ENCODE measurements at places on chromosomes 1 and 21. TPM values are rescaled to one million over a fixed set of nuclear protein-coding genes. Genes with fewer than 3 reads are reported as not detected.

DNA sequence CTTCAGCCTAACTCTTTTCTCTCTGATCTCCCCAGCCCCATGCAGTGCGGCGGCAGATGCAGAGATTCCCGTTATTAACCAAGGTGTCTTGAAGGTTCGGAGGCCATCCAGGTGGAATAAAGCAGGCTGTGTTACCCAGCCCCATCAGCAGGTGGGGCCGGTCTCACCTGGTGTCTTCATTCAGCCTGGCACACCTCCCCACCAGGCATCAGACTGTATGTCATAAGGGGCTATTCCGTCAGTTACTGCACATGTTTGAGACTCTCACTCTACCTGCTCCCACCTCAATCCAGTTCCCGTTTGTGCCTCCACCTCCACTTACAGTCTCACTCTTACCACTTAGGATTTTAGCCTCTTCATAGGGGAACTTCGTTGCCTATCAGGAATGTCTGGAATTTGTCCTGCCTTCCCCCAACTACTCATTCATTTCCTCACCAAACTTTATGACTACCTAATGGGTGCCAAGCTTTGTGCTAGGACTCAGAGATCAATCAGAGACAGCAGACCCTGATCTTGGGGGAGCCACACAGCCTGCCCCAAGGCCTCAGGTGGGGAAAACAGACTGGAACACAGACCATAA lies 170.2 kb downstream of the PLPP3 start:
- H3K36me3 ChIP-seq = no peaks in the 10 kb centered on the region
- no peak overlapping the region for H3K27ac ChIP-seq
- H3K27me3 ChIP-seq = peaks cover 7% of the 10 kb centered on the region
- no peak overlapping the region for H3K4me3 ChIP-seq
- H3K4me1 ChIP-seq = no peaks in the 10 kb centered on the region

DNA sequence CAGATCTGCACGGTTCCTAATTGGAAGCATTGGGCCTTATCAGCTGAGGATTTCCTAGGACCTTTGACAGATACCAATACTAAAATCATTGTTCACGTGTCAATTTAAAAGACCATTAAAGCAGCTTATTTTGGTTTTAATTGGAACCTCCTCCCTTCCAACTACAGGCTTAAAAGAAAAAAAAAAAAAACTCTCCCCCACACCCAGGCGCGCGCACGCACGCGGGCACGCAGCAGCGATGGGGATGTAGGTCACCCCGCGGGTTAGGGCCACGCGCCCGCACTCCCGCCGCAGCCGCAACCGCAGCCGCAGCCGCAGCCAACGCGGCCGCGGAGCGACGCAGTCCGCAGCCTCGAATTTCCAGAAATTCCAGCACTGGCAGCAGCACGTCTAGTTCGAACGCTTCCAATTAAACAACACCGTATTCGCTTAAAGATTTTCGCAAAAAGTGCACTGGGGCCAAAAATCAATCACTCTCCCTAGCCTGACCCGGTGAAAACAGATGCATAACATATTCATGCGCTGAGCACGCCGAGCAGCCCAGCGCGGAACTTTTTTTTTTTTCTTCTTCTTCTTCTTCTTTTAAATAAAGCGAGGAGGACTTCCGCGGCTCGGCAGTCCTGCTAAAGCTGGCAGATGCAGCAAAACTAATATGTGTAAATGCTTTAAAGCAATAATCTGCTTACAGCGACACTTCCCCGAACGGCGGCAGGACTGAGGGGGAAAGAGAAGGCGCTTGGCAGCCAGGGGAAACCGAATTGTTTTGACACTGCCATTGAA lies 13.3 kb upstream of the BARHL2 start:
- H3K36me3 ChIP-seq = no peaks in the 10 kb centered on the region
- H3K4me3 ChIP-seq = no peak overlapping the region
- peaks cover 47% of the 10 kb centered on the region for H3K27me3 ChIP-seq
- H3K27ac ChIP-seq = no peak overlapping the region
- H3K4me1 ChIP-seq = no peaks in the 10 kb centered on the region
- no peak for DNase-seq

Gene C1orf226
- total RNA-seq = 3.1 TPM

GRCh38 chr1:33228935-33229487 lies 27.3 kb upstream of the ZNF362 start:
- H3K36me3 ChIP-seq = no peaks in the 10 kb centered on the region
- H3K4me1 ChIP-seq = peaks cover 8% of the 10 kb centered on the region
- H3K27me3 ChIP-seq = no peaks in the 10 kb centered on the region
- peak; percentile 91 for DNase-seq
- H3K27ac ChIP-seq = no peak overlapping the region
- H3K4me3 ChIP-seq = no peak overlapping the region

DNA sequence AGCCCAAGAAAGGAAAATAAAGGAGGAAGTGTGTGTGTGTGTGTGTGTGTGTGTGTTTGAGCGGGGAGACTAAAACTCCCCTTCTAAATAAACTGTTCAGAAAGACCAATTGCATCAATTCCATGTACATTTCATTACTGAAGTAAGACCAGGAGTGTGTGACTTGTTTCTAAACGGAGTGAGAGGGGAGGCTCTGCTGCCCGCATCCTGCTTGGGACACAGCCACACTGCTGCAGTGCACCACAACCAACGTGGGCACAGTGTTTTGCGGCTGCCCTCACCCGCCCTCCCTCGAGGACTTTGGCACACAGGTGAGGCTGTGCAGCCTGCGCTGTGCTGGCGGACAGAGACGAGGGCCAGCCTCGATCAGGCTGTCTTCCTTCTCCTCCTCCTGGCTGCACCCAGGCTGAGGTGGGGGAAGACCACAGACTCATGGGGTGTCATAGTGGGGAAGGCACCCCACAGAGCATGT lies 31.0 kb upstream of the H6PD start:
- H3K27ac ChIP-seq = no peak overlapping the region
- H3K4me3 ChIP-seq = no peak overlapping the region
- no peak for DNase-seq

DNA sequence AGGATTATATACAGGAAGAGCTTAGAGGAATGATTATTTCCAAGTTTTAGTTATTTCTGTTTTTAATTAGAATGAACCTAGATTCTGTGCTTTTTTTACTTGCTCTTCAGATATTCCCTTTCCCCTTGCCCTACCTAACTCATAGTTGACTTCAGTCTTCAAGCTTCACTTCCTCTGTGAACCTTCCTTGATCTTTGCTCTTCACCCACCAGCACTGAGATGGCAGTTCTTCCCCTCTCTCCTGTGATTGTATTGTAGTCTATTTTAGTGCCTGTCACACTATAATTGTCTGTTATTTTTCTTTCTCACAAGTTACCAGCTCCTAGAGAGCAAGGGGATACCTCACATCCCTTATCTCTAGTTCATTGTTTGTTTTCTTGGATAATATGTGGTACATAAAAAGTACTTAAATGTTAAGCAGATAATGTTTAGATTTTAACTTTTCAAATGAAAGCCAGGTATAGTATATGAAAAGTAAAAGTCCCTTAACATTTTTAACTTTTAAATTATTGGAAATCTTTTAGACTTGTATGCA lies 33.2 kb downstream of the KCTD3 start:
- peaks cover 19% of the 10 kb centered on the region for H3K4me1 ChIP-seq
- no peak overlapping the region for H3K4me3 ChIP-seq
- peaks cover 75% of the 10 kb centered on the region for H3K36me3 ChIP-seq
- H3K27me3 ChIP-seq = no peaks in the 10 kb centered on the region
- no peak for DNase-seq

- no peaks in the 10 kb centered on the region for H3K27me3 ChIP-seq
- no peak overlapping the region for H3K4me3 ChIP-seq
- peaks cover 13% of the 10 kb centered on the region for H3K36me3 ChIP-seq
- no peak for DNase-seq
- H3K27ac ChIP-seq = no peak overlapping the region
Observed at GRCh38 chr1:15017120-15017519, 136.4 kb upstream of the TMEM51 start.

GRCh38 chr1:200479816-200480215 lies 70.0 kb upstream of the ZNF281 start:
- peaks cover 22% of the 10 kb centered on the region for H3K4me1 ChIP-seq
- no peak for DNase-seq
- H3K36me3 ChIP-seq = no peaks in the 10 kb centered on the region
- no peak overlapping the region for H3K27ac ChIP-seq

GRCh38 chr1:54009406-54009805 lies 8.6 kb downstream of the LDLRAD1 start:
- H3K27me3 ChIP-seq = peaks cover 44% of the 10 kb centered on the region
- DNase-seq = no peak
- no peak overlapping the region for H3K4me3 ChIP-seq
- peaks cover 4% of the 10 kb centered on the region for H3K36me3 ChIP-seq
- H3K4me1 ChIP-seq = no peaks in the 10 kb centered on the region
- H3K27ac ChIP-seq = no peak overlapping the region

DNA sequence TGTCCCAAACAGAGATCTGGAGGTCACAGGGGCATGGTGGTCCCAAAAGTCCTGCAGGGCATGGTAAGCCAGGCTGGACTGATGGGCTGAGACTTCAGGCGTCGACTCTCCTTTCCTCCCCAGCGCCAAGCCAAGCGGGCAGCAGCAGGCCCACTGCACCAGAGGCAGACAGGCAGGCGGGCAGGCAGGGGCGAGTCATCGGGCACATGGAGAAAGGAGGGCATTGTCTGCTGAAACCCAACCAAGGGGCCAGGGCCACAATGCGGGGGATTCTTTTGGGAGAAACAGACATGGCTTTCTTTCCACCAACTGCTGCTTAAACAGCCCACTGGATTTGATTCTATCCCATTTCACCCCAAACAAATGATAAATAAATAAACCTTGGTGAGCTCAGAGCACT lies 46.2 kb downstream of the TRABD2B start:
- H3K4me3 ChIP-seq = no peak overlapping the region
- peaks cover 6% of the 10 kb centered on the region for H3K4me1 ChIP-seq
- H3K36me3 ChIP-seq = no peaks in the 10 kb centered on the region
- DNase-seq = no peak
- H3K27ac ChIP-seq = no peak overlapping the region
- H3K27me3 ChIP-seq = no peaks in the 10 kb centered on the region

DNA sequence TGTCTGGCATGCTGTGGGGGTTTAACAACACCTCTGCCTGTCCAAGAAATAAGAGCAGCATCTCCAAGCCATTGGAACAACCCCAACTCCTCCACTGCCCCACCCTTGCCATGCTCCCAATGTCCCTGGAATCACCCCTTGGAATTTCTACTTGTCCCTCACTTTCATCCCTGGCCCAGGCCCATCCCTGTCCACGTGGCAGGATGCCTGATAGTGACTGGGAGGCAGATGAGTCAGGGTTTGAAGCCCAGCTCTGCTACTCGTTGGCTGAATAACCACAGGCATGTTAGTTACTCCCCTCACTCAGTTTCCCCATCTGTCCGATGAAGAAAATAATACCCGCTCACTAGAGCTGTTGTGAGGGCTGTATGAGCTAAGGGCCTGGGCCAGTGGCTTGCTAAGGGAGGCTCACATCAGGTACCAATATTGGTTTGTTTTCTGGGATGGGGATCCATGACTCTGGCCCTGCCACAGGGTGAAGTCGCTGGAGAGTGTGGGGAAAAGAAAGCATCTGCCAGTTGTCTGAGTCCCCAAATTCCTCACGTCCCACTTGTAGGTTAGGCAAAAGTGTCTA lies 99.4 kb upstream of the TLR5 start:
- no peak overlapping the region for H3K4me3 ChIP-seq
- H3K27ac ChIP-seq = no peak overlapping the region
- peaks cover 6% of the 10 kb centered on the region for H3K4me1 ChIP-seq
- H3K27me3 ChIP-seq = no peaks in the 10 kb centered on the region
- DNase-seq = peak; percentile 30
